Thymus (tissue), 14 donors: ENCODE measurements at places on chromosomes 2 and 18. TPM values are rescaled to one million over a fixed set of nuclear protein-coding genes. Genes with fewer than 3 reads are reported as not detected.

- no peak for DNase-seq
These were observed 1.2 kb downstream of the SATB2 start for GRCh38 chr2:199456383-199457146.

- DNase-seq, result no peak
These were observed 19.1 kb downstream of the NETO1 start for GRCh38 chr18:72848503-72849237.

The CNGA3 gene
- 0.09 TPM for total RNA-seq

DNA sequence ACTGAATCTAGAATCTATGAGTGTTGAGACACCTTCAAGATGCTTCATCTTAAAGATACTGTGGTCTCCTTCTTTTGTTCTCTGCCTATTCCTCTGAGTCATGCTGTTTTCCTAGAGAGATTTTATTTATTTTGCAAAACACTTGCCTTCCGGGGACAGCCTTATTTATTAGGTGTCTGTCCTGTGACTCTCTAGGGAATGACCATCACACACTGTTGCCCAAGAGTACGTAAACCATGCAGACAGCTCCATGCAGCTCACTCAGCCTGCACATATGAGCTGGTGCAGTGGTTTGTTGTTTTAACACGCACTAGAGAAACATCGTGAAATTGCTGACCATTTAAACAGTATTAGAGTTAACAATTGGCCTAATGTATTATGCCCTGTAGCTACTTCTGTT, 12.4 kb upstream of the ADCYAP1 start:
- DNase-seq, result no peak

The HOXD10 gene
- total RNA-seq, result not detected

The PPP1R1C gene
- 35.9 TPM for total RNA-seq

The DUSP2 gene
- 60.0 TPM for total RNA-seq

DNA sequence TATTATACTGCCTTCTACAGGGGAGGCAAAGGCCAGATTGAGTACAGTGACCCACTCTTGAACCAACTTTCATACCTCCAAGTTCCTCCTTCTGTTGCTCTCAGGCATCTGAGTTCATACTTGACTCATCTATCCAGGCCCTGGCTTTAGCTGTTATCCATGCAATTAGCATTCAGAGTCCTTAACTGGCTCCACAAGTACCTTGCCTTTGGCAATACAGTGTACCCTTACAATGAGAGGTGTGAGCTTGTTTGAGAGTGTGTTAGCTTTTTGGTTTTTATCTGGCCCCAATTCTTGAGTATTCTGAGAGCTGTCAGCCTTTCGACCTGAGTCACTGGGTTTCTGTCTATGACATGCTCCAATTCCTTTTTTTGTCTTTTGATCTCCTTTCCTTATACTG, 60.2 kb downstream of the EHD3 start:
- DNase-seq, result no peak

The ABCG8 gene
- under 0.01 TPM for total RNA-seq

The APOB gene
- 0.09 TPM for total RNA-seq

The MCEE gene
- 18.0 TPM for total RNA-seq
